ENCODE measurements at places on chromosomes 1 and 21. TPM values are rescaled to one million over a fixed set of nuclear protein-coding genes. Genes with fewer than 3 reads are reported as not detected.

DNA sequence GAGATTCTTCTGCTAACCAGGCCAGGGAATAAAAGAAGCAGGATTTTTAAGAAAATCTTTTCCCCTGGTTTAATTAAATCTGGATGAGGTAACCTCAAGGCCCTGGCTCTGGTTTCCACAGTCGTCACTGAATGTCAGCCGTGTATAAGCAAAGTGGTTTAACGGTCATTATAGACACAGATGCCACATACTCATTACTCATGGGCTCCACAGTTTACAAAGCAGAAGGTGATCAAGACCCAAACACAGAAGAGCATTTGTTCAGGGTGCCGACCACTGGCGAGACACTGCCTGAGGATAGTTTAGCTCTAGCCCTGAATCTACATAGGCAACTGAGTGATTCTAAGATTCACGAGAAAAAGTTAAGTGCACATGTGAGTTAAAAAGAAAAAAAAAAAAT lies 27.8 kb upstream of the RAP1GAP start:
- DNase-seq, result no peak

DNA sequence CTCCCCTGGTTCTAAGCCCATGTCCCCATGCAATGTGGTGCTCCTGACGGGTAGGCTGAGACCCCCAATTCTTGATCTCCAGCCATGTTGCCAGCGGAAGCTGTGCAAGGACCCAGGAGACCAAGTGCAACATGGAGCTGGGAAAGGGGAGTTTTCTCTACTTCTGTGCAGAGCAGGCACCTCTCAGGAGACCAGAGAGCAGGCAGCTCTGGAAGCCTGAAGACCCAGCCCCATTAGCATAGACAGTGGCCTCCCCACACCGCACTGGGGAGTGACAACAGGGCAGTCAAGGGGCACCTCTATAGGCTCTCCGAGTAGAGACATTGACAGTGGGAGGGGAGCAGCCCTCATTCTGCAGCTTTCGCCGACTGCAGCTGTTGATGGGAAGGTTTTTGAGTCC lies 410.2 kb downstream of the MATN1 start:
- no peak for DNase-seq

DNA sequence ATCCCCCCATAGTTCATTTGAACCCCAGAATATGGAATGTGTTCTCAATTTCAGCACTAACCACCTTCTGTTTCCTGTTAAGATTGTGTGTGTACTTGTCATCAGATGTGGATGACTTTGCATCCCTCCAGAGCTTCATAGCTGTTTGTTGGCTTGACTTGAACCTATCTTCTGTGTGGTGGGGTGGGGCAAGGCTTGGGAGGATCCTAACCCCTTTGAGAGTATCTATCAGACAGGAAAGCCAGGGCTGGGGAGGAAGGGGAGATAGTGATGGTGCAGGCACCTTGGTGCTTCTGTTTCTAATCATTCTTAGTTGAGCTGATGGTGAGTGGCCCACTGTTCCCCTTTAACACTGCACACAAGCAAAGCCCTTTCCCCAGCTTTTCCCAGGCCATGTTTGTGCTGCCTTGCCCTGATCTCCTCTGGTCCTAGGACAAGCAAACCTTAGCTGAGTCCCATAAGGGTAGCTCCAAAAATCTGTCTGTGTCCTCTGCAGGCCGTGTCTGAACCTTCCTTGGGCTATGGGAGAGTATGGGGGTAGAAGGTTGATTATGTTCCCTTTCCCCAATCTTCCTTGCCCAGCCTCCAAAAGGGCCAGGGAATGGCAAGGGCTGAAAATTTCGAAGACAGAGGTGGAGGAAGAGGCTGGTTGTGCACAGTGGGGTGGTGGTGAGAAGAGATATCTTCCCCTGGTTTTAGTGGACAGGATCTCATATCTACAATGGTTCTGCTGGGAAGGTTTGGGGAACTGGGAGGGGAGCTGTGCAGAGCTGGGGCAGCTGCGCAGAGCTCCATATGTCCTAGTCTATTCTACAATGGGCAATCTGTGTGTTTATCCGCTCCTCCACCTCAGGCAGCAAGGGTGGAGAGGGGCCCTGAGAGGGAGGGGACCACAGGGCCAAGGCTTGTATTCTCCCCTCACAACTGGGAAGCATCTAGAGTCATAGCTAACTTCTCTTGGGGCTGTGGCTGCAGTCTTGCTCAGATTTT lies 1.4 kb downstream of the NHLH1 start:
- DNase-seq, result no peak

The FMO5 gene
- total RNA-seq, result 0.38 TPM

DNA sequence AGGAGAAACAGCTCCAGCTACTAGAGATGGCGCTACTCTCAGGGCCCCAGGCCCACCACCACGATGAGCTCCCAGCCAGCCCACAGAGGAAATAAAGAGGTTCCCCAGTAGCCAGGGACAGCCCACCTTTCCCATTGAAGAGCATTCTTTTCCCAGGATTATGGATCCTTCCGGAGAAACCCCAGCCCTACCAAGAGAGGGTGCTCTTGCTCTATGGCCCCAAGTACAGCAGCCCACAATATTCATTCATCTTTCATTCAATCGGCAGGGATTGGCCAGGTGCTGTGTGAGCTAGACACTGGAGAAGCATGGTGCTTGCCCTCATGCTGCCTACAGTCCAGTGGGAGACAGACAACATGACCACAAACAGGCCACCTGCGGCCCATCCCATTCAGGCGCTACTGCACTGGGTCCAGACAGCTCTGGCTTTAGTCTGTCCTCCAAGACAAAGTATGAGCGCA lies 29.9 kb downstream of the PMVK start:
- DNase-seq, result peak; percentile 8

GRCh38 chr1:184691719-184692324 lies 62.8 kb downstream of the EDEM3 start:
- peak; percentile 51 for DNase-seq

GRCh38 chr1:228305721-228306152 lies 97.9 kb downstream of the OBSCN start:
- DNase-seq, result no peak

GRCh38 chr1:198168227-198168626 lies 11.4 kb downstream of the NEK7 start:
- peak; percentile 62 for DNase-seq

The SLC5A3 gene
- 20.0 TPM for total RNA-seq

- no peak for DNase-seq
Observed at GRCh38 chr1:83761167-83762038, 237.5 kb downstream of the TTLL7 start.

The MPL gene
- total RNA-seq, result not detected

The DHRS3 gene
- 1.6 TPM for total RNA-seq

DNA sequence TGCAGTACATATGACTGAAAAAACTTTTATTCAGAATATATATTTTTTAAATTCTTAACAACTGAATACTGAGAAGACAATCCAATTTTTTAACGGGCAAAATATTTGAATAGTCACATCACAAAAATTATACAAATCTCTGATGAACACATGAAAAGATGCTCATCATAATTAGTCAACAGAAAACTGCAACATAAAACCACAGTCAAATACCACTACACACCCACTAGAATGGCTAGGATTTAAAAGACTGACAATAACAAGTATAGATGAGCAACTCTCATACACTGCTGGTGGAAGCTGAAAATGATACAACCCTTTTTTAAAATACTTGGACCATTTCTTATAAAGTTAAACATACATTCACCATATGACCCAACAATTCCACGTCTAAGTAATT lies 87.7 kb upstream of the TNFSF4 start:
- DNase-seq, result peak; percentile 74

DNA sequence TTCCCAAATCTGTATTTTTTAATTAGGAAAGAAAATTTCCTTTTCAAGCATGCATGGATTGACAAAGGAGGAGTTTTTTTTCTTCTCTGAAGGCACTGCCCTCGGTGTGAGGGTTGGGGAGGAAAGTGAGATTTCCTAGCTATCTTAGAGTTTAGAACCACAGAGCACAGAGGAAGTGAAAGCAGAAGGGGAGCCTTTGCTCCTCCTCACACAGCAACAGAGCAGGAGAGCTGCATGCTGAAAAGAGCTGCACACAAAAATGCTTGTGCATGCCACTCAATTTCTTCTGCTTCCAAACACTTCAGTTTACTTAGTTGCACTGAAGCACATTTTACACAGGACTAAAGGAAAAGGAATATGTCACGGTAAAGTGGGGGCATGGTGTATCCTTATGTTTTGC lies 308.1 kb downstream of the GPATCH2 start:
- peak; percentile 4 for DNase-seq

DNA sequence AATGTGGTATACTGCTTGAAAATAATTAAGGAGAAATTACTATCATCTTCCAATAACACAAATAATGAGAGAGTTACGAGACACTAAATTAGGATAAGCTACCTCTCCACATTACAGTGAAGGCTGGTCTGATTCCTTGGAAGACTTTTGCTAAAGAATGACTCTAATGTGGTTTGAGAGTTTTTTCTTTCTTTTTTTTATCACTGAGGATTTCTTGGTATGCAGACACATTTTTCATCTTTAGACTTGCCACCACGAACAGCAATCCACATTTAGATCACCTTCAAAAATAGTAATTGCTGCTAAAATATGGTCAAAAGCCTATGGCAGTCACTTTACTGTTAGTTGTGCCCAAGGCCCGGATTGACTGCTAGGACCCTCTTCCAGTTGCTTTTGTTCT lies 16.6 kb upstream of the TMEM35B start:
- no peak for DNase-seq

- no peak for DNase-seq
Observed at GRCh38 chr1:203308328-203308922, 3.1 kb downstream of the BTG2 start.

The RIMKLA gene
- not detected for total RNA-seq
